ENCODE measurements at places on chromosomes 13 and 19.

- no peak for DNase-seq
These were observed 48.2 kb upstream of the GPR183 start for GRCh38 chr13:99355267-99356011.

- DNase-seq: no peak
These were observed 25.1 kb downstream of the RFX1 start for GRCh38 chr19:13981021-13981420.

- DNase-seq: no peak
These were observed 33.1 kb downstream of the ADPRHL1 start for GRCh38 chr13:113420232-113420631.

DNA sequence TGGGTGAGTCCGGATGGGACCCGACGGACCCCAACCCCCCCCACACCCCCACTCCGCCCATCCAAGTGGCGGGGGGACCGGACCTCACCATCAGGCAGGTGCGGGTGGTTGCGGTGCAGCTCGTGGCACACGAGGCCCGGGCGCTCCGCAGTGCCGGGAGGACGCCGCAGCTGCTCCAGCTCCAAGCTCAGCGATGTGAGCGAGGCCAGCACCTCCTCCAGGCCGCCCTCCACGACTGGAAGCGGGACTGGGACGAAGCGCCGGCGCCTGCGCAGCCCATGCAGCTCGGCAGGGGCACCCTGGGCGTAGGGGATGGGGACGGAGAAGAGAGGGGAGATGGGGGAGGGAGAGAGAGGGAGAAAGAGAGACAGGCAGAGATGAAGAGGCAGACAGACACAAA lies 30.1 kb upstream of the OLFM2 start:
- no peak for DNase-seq

DNA sequence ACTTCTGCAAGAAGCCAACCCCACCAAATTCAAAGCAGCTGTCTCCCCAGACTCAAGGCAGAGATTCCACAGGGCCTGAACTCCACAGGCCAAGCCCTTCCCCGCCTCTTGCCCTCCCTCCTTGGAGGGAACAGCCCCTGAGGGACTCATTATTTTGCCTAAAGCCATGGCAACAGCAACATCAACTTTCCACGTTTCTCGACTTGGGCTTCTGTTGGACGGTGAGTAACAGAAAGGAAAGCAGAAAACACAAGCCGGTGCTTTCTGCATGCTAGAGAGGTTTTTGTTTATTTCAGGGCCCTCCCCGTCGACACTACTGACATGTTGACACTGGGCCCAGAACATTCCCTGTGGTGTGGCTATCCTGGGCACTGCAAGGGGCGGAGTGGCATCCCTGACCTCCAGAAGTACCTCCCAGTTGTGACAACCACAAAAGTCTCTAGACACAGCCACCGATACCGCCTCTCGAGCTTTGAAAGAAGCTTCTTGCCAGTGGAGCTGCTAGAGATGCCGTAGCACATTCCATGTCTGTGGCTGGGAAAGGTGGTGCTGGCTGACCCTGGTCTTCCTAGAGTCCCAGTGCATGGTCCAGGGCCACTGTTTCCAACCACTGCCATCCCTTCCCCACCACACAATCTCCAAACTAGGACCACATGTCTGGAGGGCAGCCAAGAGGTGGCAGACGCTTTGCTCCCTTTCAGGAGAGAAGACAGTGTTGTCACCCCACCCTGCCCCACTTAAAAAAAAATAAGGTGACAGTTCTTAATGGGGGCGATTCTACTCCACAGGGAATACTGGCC lies 12.8 kb downstream of the CAPS start:
- no peak for DNase-seq

GRCh38 chr19:613732-614567 lies 19.4 kb downstream of the POLRMT start:
- no peak for DNase-seq

DNA sequence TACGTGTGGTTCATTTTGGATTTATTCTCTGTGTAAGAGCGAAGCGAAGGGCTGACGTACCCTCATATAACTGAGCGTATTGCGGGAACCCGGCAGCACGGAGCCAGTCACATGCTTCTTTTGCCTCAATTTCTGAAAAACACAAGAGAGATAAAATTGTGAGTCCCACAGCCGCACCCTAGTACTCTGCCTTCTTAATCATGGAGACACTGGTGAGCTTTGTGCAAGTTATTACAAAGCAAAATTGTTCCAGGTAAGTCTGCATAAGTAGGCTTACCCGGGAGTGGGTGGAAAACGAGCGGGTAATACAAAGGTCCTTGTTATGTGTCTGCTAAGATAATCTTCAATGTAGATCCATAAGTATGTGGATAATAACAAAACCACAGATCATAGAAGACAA lies 118.1 kb downstream of the STARD13 start:
- no peak for DNase-seq

DNA sequence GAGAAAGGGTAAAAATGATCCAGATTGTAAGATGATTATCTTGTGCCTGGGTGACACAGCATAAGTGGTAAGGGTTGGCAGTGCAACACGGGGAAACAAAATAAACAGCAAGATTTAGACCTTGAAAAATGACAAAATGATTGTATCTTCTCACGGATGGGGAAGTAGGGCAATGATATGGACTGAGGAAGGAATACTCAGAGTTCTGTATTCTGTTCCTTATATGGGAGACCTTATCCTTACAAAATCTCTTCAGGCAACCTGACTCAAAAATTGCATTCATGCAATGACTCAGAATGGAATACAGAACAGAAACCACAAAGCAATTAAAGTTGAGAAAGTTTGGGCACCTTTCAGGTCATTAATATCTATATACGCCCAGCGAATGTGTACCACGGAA lies 149.0 kb downstream of the HS6ST3 start:
- peak; percentile 47 for DNase-seq

- DNase-seq: peak; percentile 32
These were observed 5.2 kb upstream of the MLNR start for GRCh38 chr13:49214917-49215376.

DNA sequence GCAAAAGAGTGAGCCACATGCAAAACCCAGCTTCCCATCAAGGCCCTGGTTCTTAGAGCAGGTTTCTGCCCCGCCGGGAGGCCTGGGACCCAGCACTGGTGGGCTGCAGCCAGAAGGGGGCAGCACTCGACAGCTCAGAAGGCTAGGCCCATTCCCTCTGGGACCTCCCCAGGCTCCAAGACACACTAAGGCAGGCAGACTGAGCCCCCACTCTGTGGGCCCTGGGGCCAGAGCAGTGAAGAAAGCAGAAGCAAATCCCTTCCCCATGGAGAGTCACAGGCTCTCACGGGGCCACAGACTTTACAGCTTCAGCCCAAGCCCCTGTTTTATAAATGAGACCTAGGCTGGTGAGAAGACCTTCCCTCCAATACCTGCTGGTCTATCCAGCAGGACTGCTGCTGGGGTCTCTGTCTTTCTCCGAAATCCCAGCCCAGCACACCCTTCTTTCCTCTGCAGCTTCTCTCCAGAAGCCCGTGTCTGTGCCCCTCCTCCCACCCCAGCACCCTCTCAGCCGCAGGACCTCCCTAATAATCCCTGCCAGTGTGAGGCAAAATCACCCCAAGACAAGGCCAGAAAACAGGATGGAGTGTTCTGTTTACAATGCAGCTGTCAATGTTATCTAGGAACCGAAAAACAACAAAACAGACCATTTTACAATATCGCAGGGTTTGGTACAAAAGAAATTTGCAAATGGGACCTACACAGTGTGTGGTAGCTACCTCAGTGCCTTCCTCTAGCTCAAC lies 109.3 kb downstream of the ABCC4 start:
- peak; percentile 68 for DNase-seq

GRCh38 chr13:110714797-110715394 lies 1.4 kb downstream of the ING1 start:
- DNase-seq: peak; percentile 49

DNA sequence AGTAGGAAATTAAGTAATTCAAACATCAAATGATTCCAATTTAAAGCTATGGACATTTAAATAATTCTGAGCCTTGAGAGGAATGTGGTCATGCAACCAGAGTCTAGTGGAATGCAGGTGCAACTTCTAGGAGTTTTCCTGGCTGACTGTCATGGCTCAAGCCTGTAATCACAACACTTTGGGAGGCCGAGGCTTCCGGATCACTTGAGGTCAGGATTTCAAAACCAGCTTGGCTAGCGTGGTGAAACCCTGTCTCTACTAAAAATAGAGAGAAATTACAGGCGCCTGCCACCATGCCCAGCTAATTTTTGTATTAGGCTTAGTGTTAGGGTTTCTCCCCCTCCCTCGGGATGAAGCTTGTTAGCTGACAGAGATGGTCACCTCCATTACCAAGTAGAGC lies 6.4 kb downstream of the ZNF808 start:
- DNase-seq: peak; percentile 50

DNA sequence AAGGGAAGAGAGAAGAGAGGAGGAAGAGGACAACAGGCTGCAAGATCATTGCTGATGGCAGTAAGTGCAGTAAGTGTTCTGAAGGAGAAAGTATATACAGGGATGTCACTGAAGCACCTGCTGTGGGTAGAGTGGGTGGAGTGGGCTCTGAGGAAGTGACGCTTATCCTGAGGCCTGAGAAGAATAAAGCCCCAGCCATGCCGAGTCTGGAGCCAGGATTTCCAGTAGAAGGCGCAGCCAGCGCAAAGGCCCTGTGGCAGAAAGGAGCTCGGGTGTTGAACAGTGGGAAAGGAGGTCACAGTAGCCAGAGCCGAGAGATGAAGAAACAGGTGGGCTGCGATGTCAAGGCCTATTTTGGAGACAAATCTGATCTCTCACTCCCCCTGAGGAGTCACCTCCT lies 31.8 kb upstream of the ADGRE5 start:
- no peak for DNase-seq

GRCh38 chr19:2481466-2481865 lies 5.5 kb downstream of the GADD45B start:
- no peak for DNase-seq

GRCh38 chr19:33866696-33867095 lies 70.0 kb downstream of the KCTD15 start:
- no peak for DNase-seq

GRCh38 chr13:103386341-103386740 lies 320.1 kb upstream of the SLC10A2 start:
- peak; percentile 67 for DNase-seq

DNA sequence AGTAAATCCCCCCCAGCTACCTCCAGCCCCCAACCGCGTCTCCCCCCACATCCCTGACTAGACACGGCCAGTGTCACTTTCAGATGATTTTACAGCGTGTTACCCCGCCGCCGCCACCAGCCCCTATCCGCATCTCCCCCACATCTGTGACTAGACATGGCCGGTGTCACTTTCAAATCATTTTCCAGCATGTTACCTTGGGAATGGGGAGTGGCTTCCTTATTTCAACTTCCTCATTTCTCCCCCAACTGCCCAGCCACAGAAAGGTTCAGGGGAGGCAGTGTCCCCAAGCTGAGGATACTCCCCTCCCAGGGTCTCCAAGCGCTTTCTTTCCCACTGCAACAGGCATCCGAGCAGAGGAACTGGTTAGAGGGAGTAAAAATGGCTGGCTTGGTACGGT lies 18.4 kb downstream of the ADGRL1 start:
- DNase-seq: no peak

GRCh38 chr13:18949489-18949761 lies 232.2 kb downstream of the TUBA3C start:
- no peak for DNase-seq

- DNase-seq: no peak
These were observed 163.7 kb downstream of the IER2 start for GRCh38 chr19:13313875-13314274.

DNA sequence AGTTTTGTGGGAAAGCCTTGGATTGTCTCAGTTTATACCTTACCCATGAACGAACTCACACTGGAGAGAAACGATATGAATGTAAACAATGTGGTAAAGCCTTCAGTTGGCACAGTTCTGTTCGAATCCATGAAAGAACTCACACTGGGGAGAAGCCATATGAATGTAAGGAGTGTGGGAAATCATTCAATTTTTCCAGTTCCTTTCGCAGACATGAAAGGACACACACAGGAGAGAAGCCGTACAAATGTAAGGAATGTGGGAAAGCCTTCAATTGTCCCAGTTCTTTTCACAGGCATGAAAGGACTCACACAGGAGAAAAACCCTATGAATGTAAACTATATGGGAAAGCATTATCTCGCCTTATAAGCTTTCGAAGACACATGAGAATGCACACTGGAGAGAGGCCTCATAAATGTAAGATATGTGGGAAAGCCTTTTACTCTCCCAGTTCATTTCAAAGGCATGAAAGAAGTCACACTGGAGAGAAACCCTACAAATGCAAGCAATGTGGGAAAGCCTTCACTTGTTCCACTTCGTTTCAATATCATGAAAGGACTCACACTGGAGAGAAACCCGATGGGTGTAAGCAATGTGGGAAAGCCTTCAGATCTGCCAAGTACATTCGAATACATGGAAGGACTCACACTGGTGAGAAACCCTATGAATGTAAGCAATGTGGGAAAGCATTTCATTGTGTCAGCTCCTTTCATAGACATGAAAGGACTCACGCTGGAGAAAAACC lies 7.5 kb upstream of the ZNF440 start:
- DNase-seq: no peak

DNA sequence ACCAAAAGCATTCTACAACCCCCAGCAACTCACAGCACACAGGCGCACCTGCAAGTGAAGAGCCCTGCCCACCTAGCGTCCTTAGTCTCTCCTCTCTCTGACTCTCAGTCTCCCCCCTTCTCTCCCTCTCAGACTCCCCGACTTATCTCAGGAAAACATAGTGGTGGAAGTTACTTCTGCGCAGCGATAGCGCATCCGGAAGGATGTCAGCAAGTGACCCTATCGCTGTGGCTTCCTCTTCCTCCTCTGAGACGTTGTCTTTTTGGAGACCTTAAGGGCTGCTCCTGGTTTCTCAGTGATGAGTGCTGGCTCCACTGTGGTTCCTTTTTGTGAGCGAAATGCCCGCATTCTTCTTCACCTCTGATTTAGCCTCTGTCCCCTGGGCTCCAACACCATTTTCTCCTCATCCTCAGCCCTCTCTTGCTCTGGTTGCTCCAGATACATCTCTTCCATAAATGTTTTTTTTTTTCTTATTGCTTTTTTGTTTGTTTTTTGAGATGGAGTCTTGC lies 1.4 kb upstream of the YIF1B start:
- DNase-seq: no peak

DNA sequence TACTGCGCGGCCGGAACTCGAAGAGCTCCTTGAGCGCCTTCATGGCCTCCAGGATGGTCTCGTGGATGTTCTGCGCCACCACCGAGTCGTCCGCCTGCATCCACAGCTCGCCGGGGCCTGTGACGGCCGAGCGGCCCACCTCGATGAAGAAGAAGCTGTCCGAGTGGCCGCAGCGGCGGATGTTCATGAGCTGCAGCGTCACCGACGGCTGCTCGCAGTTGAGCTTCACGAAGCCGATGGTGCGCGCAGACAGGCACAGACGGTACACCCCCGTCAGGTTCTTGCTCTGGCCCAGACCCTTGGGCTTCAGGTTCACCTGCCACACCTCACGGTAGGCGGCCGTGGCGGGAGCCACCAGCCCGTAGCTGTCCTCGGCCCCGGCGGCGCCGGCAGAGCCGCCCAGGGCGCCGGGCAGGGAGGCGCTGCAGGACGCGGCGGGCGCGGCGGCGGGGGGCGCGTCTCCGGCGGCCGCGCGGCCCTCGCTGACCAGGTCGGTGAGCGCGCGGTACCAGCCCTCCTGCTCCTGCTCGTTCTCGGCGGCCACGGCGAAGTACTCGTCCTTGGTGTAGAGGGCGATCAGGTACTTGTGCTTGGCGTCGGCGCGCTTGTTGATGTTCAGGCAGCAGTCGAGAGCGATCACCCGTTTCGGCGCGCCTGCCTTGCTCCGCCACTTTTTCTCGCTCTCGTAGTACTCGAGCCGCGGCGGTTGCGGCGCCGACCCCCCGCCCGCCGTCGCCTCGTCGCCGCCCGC lies 1.1 kb downstream of the IRS2 start:
- peak; percentile 55 for DNase-seq

Data from MCF 10A (cell line).